Activated naive CD4-positive, alpha-beta T cell treated with anti-CD3 and anti-CD28 coated beads for 36 hours (primary cell): ENCODE measurements at places on chromosomes 11 and 22. TPM values are rescaled to one million over a fixed set of nuclear protein-coding genes. Genes with fewer than 3 reads are reported as not detected.
A peak's percentile ranks its signal among the peaks of the same experiment; 100 is the strongest.

- no peak overlapping the region for H3K4me3 ChIP-seq
- no peaks in the 10 kb centered on the region for H3K36me3 ChIP-seq
These were observed 411.3 kb upstream of the TENM4 start for GRCh38 chr11:79852176-79852575.

Gene TESMIN
- 7.3 TPM for total RNA-seq

Gene VSIG2
- 0.29 TPM for total RNA-seq

- H3K27ac ChIP-seq, result no peak overlapping the region
- H3K36me3 ChIP-seq, result no peaks in the 10 kb centered on the region
- DNase-seq, result no peak
These were observed 1162.6 kb upstream of the TENM4 start for GRCh38 chr11:80603472-80603871.

DNA sequence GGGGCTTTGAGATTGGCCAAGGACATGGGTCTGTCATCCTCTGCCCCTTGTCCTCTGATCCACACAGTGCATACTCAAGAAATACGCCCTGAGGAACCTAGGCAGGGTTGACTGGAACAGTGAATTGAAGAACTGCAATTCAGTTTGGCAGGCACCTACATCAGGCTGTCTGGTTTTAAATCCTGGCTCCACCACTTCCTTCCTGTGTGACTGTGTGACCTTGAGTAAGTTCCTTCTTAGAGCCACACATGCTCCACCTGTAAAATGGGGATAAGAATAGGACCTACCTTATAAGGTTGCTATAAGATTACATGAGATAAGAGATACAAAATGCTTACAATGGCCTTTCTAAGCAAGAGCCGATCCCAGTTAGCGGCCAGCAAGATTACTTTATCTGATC lies 15.8 kb upstream of the TCF20 start:
- H3K4me1 ChIP-seq, result peaks cover 27% of the 10 kb centered on the region
- peak; percentile 41 for DNase-seq
- H3K4me3 ChIP-seq, result no peak overlapping the region
- no peaks in the 10 kb centered on the region for H3K36me3 ChIP-seq
- no peak overlapping the region for H3K27ac ChIP-seq
- peaks cover 3% of the 10 kb centered on the region for H3K27me3 ChIP-seq

Gene DDX10
- 43.0 TPM for total RNA-seq

Gene CCDC89
- total RNA-seq, result not detected

GRCh38 chr11:84103096-84103495 lies 816.9 kb upstream of the CCDC90B start:
- no peaks in the 10 kb centered on the region for H3K36me3 ChIP-seq
- no peak for DNase-seq
- H3K4me1 ChIP-seq, result no peaks in the 10 kb centered on the region
- H3K27me3 ChIP-seq, result no peaks in the 10 kb centered on the region
- H3K4me3 ChIP-seq, result no peak overlapping the region
- H3K27ac ChIP-seq, result no peak overlapping the region

DNA sequence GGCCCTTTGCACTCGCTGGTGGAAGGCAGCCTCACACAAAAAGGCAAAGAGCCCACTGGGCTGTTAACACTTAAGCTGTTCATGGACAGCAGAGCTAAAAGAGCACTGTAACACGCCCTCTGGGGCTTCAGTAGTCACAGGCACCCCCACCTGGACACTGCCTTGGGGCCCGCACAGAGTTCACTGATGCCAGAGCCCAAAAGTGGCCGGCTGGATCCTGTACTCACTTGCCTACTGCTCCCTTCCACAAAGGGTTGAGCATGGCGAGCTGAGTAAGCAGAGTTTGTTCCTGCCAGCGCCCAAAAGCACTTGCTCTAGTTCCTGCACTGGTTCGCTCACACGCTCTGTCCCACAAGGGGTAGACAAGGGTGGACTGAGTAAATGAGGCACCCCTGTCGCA lies 78.8 kb downstream of the RELT start:
- no peaks in the 10 kb centered on the region for H3K36me3 ChIP-seq
- H3K4me1 ChIP-seq, result no peaks in the 10 kb centered on the region
- H3K27ac ChIP-seq, result no peak overlapping the region
- no peaks in the 10 kb centered on the region for H3K27me3 ChIP-seq
- H3K4me3 ChIP-seq, result no peak overlapping the region

- H3K36me3 ChIP-seq, result no peaks in the 10 kb centered on the region
- peak overlapping the region; percentile 14 for H3K27ac ChIP-seq
- no peaks in the 10 kb centered on the region for H3K27me3 ChIP-seq
- DNase-seq, result no peak
- peaks cover 36% of the 10 kb centered on the region for H3K4me1 ChIP-seq
- H3K4me3 ChIP-seq, result peak overlapping the region; percentile 27
These were observed 1.3 kb downstream of the STARD10 start for GRCh38 chr11:72792437-72793021.

- peak; percentile 18 for DNase-seq
- H3K4me1 ChIP-seq, result peaks cover 29% of the 10 kb centered on the region
- H3K36me3 ChIP-seq, result no peaks in the 10 kb centered on the region
- H3K4me3 ChIP-seq, result peak within 1 kb of the TSS; percentile 70
- H3K27me3 ChIP-seq, result peaks cover 39% of the 10 kb centered on the region
These were observed at the start of gene SYT12 for GRCh38 chr11:67022961-67023956. SYT12 (plus strand) TSS chr11:67023134; CDS start chr11:67030145, 7,011 bp downstream.

Gene OR51I1
- not detected for total RNA-seq

GRCh38 chr11:35144136-35144741 lies 5.3 kb downstream of the CD44 start:
- no peaks in the 10 kb centered on the region for H3K27me3 ChIP-seq
- H3K36me3 ChIP-seq, result peaks cover 62% of the 10 kb centered on the region
- peak overlapping the region; percentile 96 for H3K27ac ChIP-seq
- peak; percentile 87 for DNase-seq
- peaks cover 68% of the 10 kb centered on the region for H3K4me1 ChIP-seq
- H3K4me3 ChIP-seq, result peak overlapping the region; percentile 55

- DNase-seq, result peak; percentile 67
- H3K27ac ChIP-seq, result no peak overlapping the region
- peaks cover 9% of the 10 kb centered on the region for H3K4me1 ChIP-seq
- peaks cover 45% of the 10 kb centered on the region for H3K27me3 ChIP-seq
These were observed 1.7 kb downstream of the YAP1 start for GRCh38 chr11:102111787-102112508.

GRCh38 chr11:112455791-112456190 lies 195.1 kb upstream of the PLET1 start:
- DNase-seq, result no peak
- peaks cover 8% of the 10 kb centered on the region for H3K4me1 ChIP-seq
- no peaks in the 10 kb centered on the region for H3K27me3 ChIP-seq

Gene ACR
- total RNA-seq, result not detected

DNA sequence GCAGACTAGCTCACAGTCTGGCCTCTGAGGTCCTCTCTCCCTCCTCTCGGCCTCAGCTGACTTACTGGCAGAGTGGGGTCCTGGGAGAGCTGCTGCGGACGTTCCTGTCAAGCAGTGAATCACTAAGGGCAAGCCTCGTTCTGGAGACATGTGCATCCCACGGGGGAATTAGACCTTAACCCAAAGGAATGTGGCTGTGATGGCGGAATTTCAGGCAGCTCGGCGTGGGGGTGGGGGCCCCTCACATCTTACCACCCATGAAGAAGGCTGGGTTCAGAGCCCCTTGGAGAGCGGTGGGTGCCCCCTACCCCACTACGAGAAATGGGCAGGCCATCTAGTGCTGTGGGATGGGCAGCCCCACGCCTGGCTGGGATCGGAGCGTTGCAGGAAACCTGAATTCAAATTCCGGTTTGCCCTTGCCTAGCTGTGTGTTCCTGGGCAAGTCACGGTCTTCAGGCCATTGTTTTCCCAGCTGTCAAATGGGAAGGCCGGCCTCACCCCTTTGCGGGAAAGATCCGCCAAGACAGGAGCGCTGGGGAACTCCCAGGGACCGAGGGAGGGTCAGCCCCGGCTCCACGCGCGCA lies 554 bp downstream of the LRRC32 start:
- H3K4me3 ChIP-seq, result peak overlapping the region; percentile 50
- no peaks in the 10 kb centered on the region for H3K36me3 ChIP-seq
- peaks cover 17% of the 10 kb centered on the region for H3K4me1 ChIP-seq
- H3K27ac ChIP-seq, result no peak overlapping the region

DNA sequence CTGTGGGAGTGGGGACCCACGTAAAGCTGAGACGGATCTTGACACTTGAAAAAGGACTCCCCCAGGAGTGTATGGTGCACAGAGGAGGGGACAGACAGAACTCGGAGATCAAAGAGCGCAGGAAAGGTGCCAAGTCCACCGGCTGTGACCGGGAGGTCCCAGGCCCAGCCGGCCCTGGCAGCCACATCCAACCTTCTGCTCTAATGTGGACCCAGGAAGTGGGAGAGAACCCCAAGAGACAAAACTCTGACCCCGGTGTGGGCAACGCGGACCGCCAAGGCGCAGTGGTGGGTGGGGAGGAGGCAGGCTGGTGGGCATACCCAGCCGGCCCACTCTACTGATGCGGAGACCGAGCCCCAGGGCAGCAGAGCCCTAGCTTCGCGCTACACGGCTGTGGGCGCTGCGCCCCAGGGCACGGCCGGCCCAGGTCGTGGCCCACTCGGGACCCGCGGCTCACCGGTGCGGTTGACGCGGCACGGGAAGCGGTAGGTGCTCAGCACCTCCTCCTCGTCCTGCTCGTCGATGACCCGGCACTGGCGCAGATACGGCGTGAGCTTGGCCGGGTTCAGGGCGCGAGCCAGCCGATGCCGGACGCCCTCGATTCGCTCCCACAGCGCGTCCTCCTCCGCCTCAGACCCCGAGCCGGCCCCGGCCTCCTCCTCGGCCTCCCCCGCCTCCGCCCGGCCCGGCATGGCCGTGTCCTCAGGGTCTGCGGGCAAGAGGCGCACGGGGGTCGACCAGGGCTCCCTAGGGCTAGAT lies 527 bp downstream of the CARD10 start:
- H3K4me3 ChIP-seq, result peak overlapping the region; percentile 45
- peaks cover 5% of the 10 kb centered on the region for H3K4me1 ChIP-seq
- no peaks in the 10 kb centered on the region for H3K36me3 ChIP-seq
- H3K27ac ChIP-seq, result no peak overlapping the region
- DNase-seq, result no peak
